ENCODE measurements at places on chromosomes 6 and 20.

DNA sequence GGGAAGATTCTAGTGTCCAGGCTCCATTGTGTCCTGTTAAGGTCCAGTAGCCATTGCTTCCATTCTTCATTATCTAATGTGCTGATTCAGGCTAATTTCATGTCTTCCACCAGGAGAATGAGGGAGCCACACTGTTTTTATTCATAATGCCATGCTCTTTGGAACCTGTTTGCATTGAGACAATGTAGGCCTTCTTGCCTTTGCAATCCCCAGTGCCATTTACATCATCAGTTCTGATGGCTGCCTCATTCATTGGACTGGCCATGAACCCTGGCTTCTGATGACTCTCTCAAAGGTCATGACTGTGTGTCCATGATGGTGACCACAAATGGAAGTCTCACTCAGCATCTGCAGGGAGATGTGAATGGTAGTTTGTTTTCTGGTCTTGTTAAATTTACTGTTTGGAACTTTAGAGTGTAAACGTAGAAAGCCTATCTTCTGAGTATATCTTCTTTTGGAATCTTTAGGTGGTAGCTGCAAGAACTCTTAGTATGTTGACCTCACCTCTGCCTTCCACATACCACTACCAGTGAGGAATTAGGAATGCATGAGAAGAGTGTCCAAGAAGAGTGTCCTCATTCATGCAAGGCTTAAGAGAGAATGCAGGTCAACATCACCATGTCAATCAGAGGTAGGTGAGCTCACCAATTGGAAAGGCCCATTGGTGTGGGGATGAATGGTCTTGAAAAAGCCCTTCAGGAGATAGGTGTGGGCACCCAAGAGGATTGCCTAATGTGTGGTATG lies 42.9 kb upstream of the ZFP64 start:
- DNase-seq, result no peak

- DNase-seq, result no peak
Measured at GRCh38 chr6:125377621-125378020, 75.9 kb upstream of the HDDC2 start.

DNA sequence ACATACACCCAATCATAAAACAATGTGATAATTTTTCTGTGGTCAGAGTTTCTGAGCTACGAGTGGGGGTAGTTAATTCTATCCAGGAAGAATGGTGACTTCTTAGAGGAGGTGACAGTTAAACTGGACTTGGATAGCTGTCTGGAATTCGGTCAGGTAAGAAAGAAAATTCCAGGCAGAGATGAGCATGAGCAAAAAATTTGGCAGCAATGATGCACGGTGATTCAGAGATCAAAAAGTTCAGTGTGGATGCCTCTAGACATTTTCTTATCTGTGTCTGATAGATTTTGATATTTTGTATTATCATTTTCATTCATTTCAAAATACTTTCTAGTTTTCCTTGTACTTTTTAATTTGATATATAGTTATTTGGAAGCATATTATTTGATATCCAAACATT lies 12.0 kb downstream of the RAET1E start:
- no peak for DNase-seq

DNA sequence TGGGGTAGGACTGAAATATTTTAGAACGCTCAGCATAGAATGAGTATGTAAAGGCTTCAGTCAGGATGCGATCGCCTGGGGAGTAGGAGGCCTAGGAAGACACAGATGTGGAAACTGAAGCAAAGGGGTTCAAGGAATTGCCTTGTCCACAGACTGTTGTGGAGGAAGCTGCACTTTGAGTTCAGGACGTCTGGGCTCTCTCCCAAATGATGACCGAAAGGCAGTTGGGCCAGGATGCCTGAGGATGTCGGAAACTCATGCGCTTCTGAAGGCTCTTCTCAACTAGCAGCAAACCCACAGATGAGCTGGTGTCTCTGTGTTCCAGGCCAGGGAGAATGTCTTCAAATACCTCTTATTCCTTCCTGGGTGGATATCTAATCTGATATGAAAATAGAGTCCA lies 146.2 kb upstream of the SULF2 start:
- no peak for DNase-seq

DNA sequence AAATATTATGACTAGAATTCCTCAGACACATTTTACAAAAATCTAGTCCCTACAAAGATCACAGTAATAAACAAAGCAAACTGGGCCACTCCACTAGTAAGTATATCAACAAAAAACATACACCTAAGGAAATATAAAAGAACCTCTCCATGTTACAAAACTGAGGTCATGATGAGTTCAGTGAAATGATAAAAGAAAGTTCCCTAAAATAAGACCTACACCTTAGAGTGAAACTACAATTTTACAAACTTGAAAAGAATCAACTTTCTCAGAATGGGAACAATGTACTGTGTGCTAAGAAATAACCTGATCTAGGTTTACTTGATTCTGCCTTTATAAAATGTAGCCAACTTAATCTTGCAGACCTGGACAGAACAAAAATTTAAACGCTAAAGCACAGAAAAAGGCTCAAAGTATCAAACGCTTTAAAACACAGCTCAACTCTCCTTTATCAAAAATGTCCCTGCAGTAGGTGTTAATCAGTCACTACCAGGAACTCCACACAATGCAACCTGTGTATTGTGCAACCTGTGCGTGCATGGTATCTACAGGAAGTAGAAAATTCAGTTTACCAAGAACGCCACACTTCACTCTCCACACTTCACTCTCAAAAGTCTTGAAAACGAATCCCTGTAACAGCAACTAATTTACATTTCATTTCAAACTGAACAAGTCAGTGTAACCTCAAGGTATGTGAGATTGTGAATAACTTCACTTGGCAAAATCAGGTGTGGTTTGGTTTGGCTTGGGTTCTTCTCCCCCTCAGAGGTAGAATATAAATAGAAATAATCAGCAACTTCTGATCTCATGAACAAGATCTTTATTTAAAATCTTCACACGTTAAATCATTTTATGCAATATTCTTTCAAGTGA lies 1.8 kb downstream of the RALGAPA2 start:
- DNase-seq, result no peak

- no peak for DNase-seq
Measured at GRCh38 chr20:36483919-36484808, 57.2 kb upstream of the MYL9 start.

- DNase-seq, result no peak
Measured at GRCh38 chr6:106890447-106890846, 84.1 kb downstream of the CD24 start.

DNA sequence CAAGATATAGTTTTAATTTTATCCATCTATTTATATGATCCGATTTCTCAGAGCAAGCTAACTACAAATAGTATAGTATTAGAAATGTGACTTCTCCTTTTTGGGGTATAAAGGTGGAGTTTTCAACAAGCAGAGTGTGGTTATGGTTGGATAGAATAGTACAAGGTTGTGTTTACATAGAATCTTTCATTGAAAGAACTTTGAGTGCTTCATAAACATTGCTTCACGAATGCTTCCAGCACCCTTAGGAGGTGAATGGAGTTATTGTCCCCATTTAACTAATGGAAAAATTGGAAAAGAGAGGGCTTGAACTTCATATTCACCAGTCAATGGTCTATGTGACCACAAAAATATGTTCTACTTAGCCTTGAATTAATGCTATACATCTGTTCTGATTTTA lies 134.1 kb upstream of the CITED2 start:
- DNase-seq, result no peak

GRCh38 chr6:150620763-150621162 lies 21.1 kb downstream of the PLEKHG1 start:
- no peak for DNase-seq

DNA sequence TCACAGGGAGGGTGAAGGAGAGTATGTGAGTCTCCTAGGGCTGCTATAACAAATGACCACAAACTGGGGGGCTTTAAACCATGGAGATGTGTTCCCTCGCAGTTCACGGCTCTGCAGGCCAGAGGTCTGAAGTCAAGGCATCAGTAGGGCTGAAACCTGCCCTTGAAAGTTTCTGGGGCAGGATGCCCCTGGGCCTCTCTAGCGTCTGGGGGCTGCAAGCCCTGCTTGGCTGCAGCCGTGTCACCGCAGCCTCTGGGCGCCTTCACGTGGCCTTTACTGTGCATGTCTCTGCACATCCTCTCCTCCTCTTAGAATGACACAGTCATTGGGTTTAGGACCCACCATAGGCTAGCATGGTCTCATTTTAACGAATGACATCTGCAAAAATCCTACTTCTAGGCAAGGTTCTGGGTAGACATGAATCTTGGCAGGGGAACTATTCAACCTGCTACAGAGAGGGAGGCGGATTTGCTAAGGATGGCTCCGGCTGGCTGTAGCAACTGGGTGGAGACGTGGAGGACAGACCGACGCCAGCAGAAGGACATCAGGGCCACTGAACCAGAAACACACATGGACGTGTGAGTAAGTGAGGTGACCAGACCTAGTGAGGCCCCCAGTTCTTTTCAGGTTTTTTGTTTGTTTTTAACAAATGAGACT lies 58.6 kb downstream of the PHACTR3 start:
- DNase-seq, result no peak

- no peak for DNase-seq
Measured at GRCh38 chr20:2657241-2657640, 4.8 kb downstream of the NOP56 start.

GRCh38 chr6:128033156-128033555 lies 132.3 kb upstream of the THEMIS start:
- no peak for DNase-seq

- DNase-seq, result no peak
Measured at GRCh38 chr20:43731927-43732326, 5.1 kb upstream of the GTSF1L start.

DNA sequence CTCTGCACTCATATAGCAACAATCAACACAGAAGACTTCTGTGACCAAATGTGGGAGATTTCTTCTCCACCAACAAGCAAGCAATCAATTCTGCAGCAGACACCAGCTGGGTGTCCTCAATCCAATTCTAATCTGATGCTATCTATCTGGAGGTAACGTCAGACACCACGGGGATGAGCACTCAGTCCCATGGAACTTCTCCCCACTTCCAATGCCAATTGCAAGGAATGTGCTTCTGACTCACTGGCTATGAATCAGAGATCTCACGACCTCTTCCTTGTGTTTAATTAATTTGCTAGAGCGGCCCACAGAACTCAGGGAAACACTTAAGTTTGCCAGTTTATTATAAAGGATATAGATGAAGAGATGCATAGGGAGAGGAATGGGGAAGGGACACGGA lies 103.5 kb upstream of the SIRPG start:
- DNase-seq, result no peak

GRCh38 chr6:73030257-73030656 lies 195.0 kb downstream of the KHDC1L start:
- no peak for DNase-seq

DNA sequence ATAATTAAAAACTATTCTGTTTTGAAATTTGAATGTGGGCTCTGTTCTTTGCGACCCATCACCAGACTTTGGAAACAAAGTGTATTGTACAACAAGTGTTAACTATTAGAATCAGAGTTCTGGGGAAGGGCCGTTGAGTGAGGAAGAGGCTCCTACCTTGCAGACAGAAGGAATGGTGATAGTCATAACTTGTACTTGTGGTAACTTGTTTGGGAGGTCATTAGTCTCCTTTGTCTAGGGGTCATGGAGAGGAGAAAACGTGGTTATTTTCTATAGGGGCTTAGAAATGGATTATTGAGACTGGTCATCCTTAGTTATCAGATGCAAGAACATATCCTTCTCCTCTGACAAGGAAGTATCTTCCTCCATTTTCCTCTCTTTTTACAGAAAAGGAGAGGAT lies 174.8 kb downstream of the BMP2 start:
- DNase-seq, result no peak

GRCh38 chr6:139600343-139600742 lies 225.9 kb upstream of the CITED2 start:
- no peak for DNase-seq

- DNase-seq, result no peak
Measured at GRCh38 chr6:157768304-157768703, 54.7 kb upstream of the SNX9 start.

Data from right renal pelvis (tissue), 4 donors.